ENCODE measurements at places on chromosomes 12 and 14.
A peak's percentile ranks its signal among the peaks of the same experiment; 100 is the strongest.

DNA sequence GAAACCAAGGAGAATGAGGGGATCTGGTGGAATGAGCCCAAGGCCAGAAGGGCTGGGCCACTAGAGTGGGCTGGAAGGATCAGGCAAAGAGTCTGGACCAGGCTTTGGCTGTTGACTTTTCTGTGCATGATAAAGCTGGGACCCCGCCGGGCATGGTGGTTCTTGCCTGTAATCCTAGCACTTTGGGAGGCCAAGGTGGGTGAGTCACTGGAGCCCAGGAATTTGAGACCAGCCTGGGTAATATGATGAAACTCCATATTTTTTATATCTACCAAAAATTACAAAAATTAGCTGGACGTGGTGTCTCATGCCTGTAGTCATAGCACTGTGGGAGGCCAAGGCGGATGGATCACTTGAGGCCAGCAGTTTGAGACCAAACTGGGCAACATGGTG lies 393 bp upstream of the KLHL33 start:
- H3K4me1 ChIP-seq = peaks cover 12% of the 10 kb centered on the region
- no peak for DNase-seq
- no peaks in the 10 kb centered on the region for H3K36me3 ChIP-seq
- H3K4me3 ChIP-seq = no peak overlapping the region
- no peak overlapping the region for H3K27ac ChIP-seq

DNA sequence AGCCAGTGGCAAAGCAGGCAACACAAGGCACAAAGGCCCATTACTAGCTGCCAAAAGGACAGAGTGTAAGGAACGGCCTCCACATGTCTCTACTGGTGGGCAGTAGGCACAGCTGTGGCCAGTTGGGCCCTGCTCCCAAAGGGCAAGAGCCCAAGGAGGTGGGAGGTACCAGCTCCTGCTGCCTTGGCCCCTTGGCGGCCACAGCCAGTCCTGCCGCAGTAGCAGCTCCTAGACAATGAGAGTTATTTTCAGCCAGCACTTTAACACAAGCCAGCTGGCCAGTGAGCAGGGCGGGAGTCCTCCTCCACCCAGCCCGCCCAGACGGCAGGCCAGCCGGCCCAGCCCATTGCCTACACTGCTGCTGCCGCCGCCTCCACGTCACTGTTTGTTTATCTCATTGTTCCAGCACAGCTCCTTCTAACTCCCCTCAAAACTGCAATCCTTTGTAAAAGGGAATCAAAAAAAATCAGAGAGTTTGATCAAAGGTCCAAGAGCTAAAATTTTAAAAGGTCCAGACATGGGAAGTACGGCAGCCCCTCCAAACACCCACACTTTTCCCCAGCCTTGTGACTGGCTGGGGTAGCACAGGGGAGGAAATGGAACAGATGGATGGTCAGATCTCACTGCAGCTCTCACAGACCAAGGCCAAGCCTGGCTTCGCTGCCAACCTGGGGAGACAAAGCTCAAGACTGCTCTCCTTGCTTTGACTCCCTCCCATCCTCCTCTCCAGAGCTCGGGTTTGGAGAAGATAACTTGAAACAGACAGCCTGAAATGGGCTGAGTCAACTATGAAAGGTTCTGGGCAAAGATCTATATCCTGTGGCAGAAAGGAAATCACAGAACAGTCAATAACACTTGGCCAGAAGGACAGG lies 33.5 kb downstream of the FMNL3 start:
- peaks cover 70% of the 10 kb centered on the region for H3K4me1 ChIP-seq
- H3K36me3 ChIP-seq = peaks cover 2% of the 10 kb centered on the region
- no peak for DNase-seq
- peak overlapping the region; percentile 75 for H3K27ac ChIP-seq
- H3K27me3 ChIP-seq = no peaks in the 10 kb centered on the region
- no peak overlapping the region for H3K4me3 ChIP-seq

DNA sequence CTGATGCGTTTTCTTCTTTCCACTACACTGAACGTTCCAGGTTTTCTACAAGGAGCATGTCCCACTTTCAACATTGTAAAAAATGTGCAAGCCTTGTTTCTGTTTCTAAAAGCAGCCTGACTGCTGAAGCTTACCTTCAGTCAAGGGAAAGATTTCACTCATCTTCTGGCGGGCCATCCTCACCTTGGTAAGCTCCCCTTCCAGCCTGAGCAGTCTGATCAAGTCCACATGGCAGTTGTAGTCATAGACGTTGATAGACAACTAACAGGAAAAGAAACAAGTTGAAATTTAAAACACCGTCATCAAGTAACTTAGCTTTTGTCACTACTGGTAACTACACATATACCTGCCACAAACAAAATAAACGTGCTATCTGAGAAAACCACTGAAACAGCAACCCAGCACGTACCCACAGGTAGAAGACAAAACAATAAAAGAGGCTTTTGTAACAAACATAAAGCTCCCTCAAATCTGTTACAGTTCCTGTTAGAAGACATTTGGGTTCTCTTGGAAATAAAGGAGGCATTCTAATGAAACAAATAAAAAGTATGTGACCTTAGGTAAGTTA lies 11.9 kb downstream of the SART3 start:
- no peaks in the 10 kb centered on the region for H3K27me3 ChIP-seq
- peaks cover 46% of the 10 kb centered on the region for H3K4me1 ChIP-seq
- H3K4me3 ChIP-seq = no peak overlapping the region
- H3K36me3 ChIP-seq = peaks cover 53% of the 10 kb centered on the region
- peak overlapping the region; percentile 42 for H3K27ac ChIP-seq

DNA sequence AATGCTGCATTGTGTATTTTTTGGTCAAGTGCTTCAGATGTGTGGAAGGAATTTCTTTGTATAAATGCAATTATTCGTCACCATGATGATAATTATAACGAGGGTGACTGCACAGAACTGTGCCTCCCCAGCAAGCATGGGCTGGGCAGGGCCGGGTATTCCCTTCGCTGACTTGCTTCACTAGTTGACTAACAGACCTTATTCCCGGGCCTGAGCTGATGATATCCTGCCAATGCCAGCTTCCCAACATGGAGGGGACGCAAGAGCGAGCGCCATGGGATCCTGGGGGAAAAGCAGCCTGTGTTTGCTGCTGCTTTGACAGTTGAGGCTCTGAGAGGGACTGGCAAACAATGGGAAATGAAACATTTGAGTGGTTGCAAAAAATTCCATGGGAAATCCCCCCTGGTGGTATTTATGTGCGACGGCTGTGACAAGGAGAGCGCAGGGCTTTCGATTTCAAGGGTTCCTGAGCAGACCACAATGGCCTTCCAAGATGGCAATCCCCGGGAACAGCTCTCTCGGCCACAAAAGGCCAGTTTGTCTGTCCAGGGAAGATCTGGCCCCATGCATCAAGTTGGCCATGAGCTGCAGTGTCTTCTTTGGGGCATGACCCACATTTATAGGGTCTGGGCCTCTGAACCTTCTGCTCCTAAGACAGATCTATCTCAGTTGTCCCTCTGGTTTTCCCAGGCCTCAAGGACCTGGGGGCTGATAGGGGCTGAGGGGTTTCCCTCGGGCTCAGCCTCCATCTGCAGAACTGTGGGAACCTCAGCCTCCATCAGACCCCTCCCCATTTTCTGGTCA lies 21.9 kb upstream of the MAP1LC3B2 start:
- peaks cover 4% of the 10 kb centered on the region for H3K36me3 ChIP-seq
- peak overlapping the region; percentile 81 for H3K27ac ChIP-seq
- H3K27me3 ChIP-seq = peaks cover 2% of the 10 kb centered on the region
- H3K4me3 ChIP-seq = peak overlapping the region; percentile 33
- DNase-seq = no peak

DNA sequence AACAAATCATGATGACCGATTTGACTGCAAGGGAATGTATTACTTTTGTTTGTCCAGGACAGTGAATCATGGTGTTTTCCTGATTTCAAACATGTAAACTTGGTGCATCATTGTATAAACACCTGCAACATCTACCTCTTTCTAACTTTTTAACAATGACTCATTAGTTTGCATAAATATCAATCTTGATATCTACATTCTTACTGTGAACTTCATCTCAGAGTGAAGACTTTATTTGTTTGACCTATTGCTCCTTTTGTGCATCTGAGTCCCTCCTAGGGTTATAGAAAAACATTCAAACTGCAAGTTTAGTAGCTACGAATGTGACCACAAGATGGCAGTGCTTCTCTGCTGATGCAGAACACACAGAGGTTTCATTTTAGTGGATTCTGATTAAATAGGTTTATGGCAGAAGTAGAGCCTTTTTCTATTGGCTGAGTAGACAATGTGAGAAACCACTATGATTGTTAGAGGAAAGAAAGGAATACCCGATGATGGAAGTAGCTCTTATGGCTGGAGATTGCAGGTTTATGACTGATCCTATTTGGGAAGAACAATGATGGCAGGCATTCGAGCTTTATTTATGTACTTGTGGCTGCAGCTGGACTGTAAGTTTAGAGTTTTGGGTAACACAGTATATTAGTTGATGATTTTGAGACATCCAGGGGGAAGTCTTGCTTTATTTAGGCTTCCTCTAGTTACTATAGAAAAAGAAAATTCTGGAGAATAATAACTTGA lies 244.2 kb upstream of the OR4E1 start:
- peak overlapping the region; percentile 65 for H3K4me3 ChIP-seq
- peak; percentile 75 for DNase-seq
- no peaks in the 10 kb centered on the region for H3K27me3 ChIP-seq
- H3K36me3 ChIP-seq = no peaks in the 10 kb centered on the region
- H3K4me1 ChIP-seq = peaks cover 48% of the 10 kb centered on the region
- H3K27ac ChIP-seq = peak overlapping the region; percentile 56

DNA sequence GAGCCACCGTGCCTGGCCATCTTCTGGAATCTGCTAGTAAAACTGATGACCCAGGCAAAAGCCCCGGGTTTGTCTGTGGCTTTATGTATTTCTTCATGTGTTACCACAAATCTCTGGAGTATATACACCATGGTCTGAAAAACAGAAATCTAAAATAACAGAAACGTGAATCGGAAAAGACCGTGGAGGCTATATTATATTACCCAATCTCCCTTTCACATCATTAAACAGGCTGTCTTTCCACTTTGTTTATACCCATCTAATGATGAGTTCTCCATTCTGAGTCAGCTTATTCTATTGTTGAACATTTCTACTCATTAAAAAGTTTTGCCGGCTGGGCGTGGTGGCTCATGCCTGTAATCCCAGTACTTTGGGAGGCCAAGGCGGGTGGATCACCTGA lies 9.5 kb upstream of the AJUBA start:
- H3K4me1 ChIP-seq = no peaks in the 10 kb centered on the region
- peaks cover 4% of the 10 kb centered on the region for H3K36me3 ChIP-seq
- DNase-seq = no peak
- no peaks in the 10 kb centered on the region for H3K27me3 ChIP-seq
- no peak overlapping the region for H3K4me3 ChIP-seq

Measured in activated CD8-positive, alpha-beta memory T cell treated with anti-CD3 and anti-CD28 coated beads, Interleukin-2, amount 10 ng/mL, durations not matched to agents 7 days and 5 days (primary cell).